Activated CD4-positive, alpha-beta memory T cell treated with anti-CD3 and anti-CD28 coated beads for 36 hours (primary cell): ENCODE measurements at places on chromosomes 4 and X. TPM values are rescaled to one million over a fixed set of nuclear protein-coding genes. Genes with fewer than 3 reads are reported as not detected.

DNA sequence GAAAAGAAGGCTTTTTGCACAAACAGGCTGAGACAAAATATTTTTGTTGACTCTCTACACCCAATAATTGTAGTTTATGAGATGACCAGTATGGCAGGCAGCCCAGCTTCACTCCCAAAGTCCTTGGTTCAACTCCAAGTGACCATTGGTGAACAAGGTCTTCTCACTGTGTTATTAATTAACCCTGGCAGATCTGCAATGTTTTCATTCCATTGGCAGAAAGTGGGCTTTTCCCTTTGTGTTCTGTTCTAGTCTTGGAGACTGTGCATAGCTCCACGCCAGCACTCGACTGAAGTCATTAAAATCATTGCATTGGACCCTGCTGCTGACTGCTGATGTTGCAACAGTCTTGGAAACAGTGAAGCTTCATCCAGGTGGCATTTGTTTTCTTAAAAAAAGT, 277.3 kb upstream of the HAND2 start:
- H3K36me3 ChIP-seq, result no peaks in the 10 kb centered on the region
- H3K27ac ChIP-seq, result no peak overlapping the region
- DNase-seq, result no peak
- H3K4me1 ChIP-seq, result no peaks in the 10 kb centered on the region
- H3K4me3 ChIP-seq, result no peak overlapping the region
- H3K27me3 ChIP-seq, result no peaks in the 10 kb centered on the region

The PRSS12 gene
- total RNA-seq, result not detected

The FRAS1 gene
- total RNA-seq, result not detected

GRCh38 chrX:7950865-7951264, 23.7 kb upstream of the PNPLA4 start:
- H3K27me3 ChIP-seq, result no peaks in the 10 kb centered on the region
- H3K36me3 ChIP-seq, result no peaks in the 10 kb centered on the region
- no peak overlapping the region for H3K4me3 ChIP-seq
- H3K4me1 ChIP-seq, result no peaks in the 10 kb centered on the region
- DNase-seq, result no peak

DNA sequence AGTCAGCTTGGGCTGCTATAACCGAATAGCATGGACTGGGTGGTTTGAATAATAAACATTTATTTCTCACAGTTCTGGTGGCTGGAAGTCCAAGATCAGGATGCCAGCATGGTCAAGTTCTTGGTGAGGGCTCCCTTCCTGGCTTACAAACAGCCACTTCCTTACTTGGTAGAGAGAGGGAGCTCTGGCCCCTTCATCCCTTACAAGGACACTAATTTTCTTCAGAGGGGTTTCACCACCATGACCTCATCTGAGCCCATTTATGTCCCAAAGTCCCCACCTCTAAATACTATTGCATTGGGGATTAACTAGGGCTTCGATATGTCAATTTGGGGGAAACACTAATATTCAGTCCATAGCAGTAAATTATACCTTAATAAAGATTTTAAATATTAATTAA, 61.8 kb downstream of the CLNK start:
- no peak overlapping the region for H3K4me3 ChIP-seq
- no peaks in the 10 kb centered on the region for H3K27me3 ChIP-seq
- no peaks in the 10 kb centered on the region for H3K4me1 ChIP-seq
- no peak for DNase-seq

GRCh38 chrX:100895365-100896075, 21.4 kb upstream of the NOX1 start:
- no peaks in the 10 kb centered on the region for H3K27me3 ChIP-seq
- no peak overlapping the region for H3K4me3 ChIP-seq
- H3K27ac ChIP-seq, result no peak overlapping the region
- no peaks in the 10 kb centered on the region for H3K36me3 ChIP-seq
- peak; percentile 32 for DNase-seq
- no peaks in the 10 kb centered on the region for H3K4me1 ChIP-seq

- peak overlapping the region; percentile 82 for H3K4me3 ChIP-seq
- DNase-seq, result peak; percentile 68
- H3K27ac ChIP-seq, result peak overlapping the region; percentile 81
- H3K36me3 ChIP-seq, result peaks cover 21% of the 10 kb centered on the region
- peaks cover 40% of the 10 kb centered on the region for H3K4me1 ChIP-seq
These were observed 512 bp upstream of the TMEM131L start for GRCh38 chr4:153465615-153466080.

- peak; percentile 38 for DNase-seq
- H3K27ac ChIP-seq, result no peak overlapping the region
- peak overlapping the region; percentile 41 for H3K4me3 ChIP-seq
- peaks cover 38% of the 10 kb centered on the region for H3K27me3 ChIP-seq
These were observed 674 bp downstream of the SH3D19 start for GRCh38 chr4:151324752-151325110.
